ENCODE measurements at places on chromosomes 5 and 9.

DNA sequence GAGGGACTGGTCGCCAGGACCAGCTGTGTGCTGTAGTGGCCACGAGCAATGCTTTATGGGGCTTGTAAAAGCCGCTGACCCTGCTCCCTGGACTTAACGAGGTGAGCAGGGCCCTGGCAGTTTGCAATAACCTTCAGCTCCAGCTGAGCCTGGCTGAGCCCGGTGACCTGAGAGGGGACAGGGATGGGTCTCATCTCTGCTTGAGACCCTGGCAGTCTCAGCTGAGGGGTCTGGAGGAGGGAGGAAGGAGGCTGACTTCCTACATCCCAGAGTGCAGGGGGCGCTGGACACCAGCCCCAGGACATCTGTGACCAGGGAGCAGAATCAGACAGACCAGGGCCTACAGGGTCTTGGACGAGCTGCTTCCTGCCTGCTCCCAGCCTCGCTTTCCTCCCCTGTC lies 277.5 kb upstream of the MVB12B start:
- DNase-seq: no peak

DNA sequence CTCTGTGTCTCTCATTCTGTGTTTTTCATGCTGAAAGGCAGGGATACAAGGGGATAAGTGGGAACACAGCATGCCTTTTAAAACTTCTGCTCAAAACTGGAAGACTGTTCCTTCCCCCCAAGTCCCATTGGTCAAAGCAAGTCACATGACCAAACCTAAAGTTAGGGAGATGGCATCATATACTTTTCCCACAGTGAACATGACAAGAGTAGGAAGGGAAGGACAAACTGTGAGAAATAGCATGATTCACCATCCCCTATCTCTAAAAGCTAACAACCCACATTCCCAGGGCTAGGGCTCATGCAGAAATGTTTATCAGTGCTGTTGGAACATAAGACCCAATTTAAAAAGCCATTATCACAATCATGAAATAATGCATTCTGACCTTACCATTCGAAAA lies 24.2 kb upstream of the SHISAL2B start:
- no peak for DNase-seq

DNA sequence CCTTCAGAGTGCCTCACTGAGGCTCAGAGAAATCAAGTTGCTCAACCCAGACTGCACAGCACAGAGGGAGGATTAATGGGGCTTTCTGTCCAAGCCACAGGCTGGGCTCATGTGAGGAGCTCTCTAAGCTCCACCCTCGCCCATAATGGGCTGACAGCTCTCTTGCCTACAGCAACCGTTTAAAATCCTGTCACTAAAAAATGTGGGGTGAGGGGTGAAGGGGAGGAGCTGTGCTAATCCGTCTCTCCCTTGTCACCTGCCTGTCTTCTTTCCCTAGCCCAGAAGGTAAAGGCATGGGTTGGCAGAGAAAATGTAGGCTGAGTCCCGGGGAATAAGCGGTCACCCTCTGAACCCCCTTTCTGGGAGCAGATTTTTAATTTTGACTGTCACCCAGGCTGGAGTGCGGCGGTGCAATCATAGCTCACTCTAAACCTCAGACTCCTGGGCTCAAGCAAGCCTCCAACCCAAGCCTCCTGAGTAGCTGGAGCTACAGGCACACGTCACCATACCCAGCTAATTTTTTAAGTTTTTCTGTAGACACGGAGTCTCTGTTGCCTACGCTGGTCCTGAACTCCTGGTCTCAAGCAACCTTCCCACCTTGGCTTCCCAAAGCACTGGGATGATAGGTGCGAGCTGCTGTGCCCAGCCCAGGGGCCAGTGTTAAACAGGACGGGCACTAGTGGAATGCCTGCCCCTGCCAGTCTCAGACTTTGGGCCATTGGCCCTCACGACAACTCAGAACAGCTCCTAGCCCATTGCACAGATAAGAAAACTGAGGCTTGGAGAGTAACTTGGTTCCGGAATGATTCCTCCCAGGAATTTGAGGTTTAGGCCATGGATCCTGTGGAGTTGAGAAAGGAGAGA lies 89.5 kb downstream of the LMX1B start:
- DNase-seq: no peak

DNA sequence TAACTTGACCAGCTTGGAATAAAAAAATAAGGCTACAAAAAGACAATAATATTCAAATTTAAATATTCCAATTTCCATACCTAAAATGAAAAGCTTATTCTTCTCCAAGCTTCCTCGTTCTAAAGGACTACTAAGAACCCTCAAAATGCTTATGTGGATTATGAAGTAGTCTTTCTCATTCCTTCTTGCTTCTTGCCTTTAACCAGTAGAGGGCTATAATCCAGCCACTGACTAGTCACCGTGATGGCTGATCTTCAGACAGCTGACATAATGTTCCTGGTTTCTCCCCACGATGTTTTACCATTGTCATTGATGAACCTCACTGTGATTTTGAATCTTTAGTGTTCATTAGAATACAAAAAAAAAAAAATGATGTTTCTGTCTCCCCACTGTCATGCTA lies 515.3 kb downstream of the TLE1 start:
- no peak for DNase-seq

DNA sequence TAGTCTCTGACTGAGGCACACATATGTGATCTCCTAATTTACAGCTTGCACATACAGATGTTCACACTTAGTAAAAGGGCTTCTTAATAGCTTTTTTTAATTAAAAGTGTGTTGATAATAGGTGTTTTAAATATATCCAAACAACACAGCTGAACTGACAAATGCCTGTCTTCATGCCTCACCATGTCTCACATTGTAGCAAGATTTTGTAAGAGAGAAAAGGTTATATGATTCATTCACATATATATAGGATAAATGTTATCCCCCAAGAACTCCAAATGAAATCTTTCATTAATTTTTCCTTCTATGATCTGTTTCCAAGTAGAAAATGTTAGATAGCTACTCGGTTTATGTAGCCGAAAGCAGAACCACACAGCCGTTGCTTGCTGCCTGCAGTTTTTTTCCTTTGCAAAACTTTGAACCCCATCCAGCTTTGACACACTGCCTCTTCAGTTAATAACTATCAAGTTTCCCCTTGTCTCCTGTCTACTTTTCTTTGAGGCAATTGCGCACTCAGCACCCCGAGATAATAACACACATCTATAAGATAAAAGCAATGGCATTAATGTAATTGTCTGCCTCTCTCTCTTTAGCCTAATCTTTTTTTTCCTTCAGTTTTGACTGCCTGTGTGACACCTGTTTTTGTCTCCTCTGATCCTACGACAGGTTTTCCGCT lies 299.2 kb downstream of the BNC2 start:
- DNase-seq: no peak

DNA sequence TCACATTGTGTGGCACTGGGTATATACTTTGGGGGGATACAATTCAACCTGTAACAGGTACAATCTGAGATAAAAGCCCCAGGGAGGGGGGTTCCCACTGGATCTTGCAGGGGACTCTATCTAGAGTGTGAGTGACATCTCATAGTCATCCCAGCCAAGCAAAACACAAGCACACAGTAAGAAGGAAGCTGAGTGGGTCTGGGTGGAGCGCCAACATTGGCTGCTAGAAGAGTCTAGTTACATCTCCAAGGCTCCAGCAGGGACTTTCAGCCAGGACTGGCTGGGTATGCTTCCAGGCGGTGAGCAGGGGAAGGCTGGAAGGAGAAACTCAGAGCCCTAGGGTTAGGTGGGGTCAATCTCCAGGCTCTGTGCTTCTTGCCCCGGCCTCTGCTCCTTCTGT lies 53.0 kb downstream of the IL31RA start:
- DNase-seq: no peak

GRCh38 chr5:168165221-168165914 lies 126.1 kb upstream of the WWC1 start:
- no peak for DNase-seq

GRCh38 chr9:19298436-19299000 lies 68.0 kb downstream of the DENND4C start:
- no peak for DNase-seq

- DNase-seq: no peak
Measured at GRCh38 chr5:15492545-15492944, 7.4 kb upstream of the FBXL7 start.

DNA sequence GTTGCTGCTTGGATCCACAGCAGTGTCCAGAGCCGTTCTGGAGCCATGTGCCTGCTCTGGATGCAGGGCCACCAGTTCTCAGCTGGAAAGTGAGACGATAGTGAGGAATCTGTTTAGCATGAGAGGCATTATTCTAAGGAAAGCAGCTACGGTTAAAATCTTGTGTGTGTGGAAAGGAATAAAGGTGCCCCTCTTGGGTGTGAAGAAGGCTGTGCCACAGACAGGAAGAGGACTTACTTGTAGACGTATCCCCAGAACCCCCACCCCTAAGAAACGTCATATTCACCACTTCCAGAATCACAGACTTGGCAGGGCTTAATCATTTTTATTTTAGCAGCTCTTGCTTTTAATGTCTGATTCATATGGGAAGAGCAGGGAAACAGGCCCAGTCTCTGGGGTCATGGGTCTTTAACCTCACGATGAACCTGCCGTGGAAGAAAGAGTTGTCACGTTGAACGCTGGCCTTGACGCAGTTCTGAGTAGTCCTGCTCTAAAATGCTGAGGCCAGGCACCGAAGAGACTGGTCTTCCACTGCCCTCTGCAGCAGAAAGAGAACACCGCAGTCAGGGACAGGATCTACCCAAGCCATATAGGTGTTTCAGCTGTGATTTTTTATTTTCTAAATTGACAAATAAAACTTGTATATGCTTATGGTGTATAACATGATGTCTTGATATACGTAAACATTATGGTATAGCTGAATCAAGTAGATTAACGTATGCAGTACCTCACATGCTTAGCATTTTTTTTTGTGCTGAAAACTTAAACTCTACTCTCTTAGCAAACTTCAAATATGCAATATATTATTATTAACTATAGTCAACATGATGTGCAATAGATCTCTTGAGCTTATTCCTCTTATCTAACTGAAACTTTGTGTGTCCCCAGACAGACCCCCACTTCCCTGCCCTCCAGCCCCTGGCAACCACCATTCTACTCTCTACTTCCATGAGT lies 38.8 kb downstream of the CARTPT start:
- DNase-seq: peak; percentile 41

- DNase-seq: no peak
Measured at GRCh38 chr5:3365501-3366215, 230.0 kb upstream of the IRX1 start.
